Activated T-cell treated with anti-CD3 and anti-CD28 coated beads, Interleukin-2, amount 50 U/mL, for 72 hours (primary cell): ENCODE measurements at places on chromosomes 2 and 18. TPM values are rescaled to one million over a fixed set of nuclear protein-coding genes. Genes with fewer than 3 reads are reported as not detected.

DNA sequence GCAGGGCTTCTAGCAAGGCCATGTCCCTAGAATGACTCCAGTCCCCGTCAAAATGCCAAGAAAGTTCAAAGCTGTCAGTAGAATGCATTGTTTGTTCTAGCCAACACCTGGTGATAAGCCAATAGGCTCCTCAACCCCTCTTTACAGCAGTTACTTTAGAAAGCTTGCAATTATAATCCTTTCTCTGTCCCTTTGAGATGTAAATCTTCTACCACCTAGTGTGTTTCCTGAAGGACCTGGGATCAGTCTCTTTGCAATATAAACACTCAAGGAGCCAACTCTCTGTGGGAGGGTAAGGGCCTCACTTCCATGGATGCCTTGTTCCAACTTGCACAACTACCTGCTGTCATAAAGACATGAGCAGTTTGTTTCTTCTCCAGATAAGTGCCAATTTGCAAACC lies 301.8 kb downstream of the NBAS start:
- no peak for DNase-seq

DNA sequence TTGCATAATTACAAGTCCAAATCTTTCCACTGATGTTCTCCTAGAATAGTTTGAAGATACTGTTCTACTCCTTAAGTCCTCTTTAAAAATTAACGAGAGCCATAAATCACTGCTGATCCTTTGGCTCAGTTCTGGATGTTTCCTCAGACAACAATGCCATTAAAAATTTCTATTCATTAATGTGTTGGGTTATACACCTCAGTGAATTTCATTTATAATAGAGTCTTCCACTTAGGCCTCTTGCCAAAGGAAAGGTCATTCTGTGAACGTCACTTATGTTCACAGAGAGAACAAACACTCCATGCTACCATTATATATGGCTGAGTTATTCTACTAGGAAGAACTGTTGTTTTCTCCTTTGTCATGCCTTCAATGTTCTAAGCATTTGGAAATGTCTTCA lies 1472.3 kb upstream of the CELF4 start:
- no peak for DNase-seq

GRCh38 chr2:129673234-129673633 lies 306.2 kb upstream of the RAB6C start:
- DNase-seq, result no peak

DNA sequence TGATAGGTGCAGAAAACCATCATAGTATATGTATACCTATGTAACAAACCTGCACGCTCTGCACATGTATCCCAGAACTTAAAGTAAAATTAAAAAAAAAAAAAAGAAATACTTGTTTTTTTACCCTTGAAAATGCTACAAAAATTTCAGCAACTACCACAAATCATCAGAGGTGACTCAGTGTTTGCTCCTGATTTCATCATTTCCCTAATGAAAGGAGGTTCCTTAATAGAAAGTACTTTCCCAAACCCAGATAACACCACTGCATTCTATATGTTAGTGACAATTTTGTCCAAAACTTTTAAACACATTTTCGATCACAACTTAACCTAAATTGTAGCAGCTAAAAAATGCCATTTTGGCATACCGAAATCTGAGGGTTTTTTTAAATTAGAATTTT lies 163.3 kb downstream of the SLC39A10 start:
- DNase-seq, result no peak

DNA sequence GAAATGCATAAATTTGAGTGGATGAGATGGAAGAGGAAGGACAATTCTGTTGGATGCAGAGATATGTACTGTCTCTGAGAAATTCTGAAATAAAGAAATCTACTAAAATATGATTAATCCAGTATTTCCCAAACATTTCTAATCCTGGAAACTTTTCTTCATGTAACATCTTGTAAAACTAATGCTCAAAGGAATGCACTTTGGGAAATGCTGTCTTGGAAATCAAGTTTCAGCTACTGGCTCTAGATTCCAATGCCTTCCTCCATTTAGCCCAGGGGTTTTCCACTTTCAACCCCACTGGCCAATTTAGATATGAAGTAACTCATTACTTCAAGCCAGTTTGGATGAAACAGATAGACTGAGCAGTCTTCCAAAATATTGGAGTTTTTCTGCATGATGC lies 355.1 kb downstream of the TXNL1 start:
- no peak for DNase-seq

GRCh38 chr2:234873828-234874173 lies 78.0 kb upstream of the SH3BP4 start:
- no peak for DNase-seq

DNA sequence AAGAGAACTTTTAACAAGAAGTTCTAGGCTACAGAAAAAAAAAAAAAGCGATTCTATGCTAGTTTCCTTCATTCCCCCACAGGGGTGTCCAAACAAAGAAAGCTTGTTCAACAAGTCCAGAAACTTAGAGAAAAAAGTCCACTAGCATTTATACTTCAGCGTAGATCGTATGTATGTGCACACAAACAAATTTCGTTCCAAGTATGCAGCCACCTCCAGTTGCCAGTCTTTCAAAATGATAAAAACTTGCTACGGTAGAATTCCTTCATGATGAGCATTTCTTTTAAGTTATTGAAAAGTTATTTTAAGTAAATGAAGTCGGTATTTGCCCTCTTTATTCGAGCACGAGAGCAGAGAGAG lies 3.7 kb upstream of the OTX1 start:
- DNase-seq, result no peak

- DNase-seq, result no peak
Observed at GRCh38 chr2:120622159-120622869, 113.4 kb upstream of the GLI2 start.

DNA sequence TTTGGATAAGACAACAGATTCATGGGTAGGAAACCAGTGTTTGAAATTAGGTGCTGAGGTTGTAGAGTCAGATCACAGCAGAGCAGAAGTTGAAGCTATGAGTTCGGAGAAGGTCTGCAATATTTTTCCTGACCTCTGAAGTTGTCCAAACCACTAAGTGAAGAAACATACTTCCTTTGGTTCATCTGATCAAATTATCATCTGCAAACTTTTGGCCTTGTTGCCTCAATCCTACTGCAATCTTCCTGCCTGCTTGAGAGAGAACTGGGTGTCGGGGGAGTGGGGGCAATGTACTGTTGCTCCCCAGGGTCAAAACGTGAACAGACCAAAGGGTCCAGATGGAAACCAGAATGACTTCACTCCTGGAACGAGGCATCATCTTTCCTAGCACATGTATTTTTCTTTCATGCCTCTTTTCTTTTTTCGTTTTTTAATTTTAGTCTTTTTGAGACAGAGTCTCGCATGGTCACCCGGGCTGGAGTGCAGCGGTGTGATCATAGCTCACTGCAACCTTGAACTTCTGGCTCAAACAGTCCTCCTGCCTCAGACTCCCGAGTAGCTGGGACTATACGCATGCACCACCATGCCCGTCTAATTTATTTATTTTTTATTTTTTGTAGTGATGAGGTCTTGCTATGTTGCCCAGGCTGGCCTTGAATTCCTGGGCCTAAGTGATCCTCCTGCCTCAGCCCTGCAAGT lies 42.7 kb downstream of the RAB31 start:
- no peak for DNase-seq

Gene GYPC
- 144 TPM for total RNA-seq

Gene INHBB
- total RNA-seq, result not detected

Gene TSPYL6
- not detected for total RNA-seq

Gene ALLC
- not detected for total RNA-seq

Gene UPP2
- not detected for total RNA-seq
